ENCODE measurements at places on chromosomes 3 and 15.

GRCh38 chr3:181896605-181897004, 184.9 kb downstream of the SOX2 start:
- no peak for DNase-seq

- no peak for DNase-seq
Observed at GRCh38 chr15:42080186-42080918, 14.0 kb downstream of the PLA2G4D start.

- DNase-seq: no peak
Observed at GRCh38 chr15:29687204-29687815, 135.0 kb downstream of the TJP1 start.

- DNase-seq: no peak
Observed at GRCh38 chr15:42427429-42428223, 63.3 kb downstream of the ZNF106 start.

GRCh38 chr3:42081838-42082473, 9.2 kb upstream of the TRAK1 start:
- no peak for DNase-seq

- DNase-seq: no peak
Observed at GRCh38 chr3:48119505-48120193, 68.6 kb downstream of the CDC25A start.

GRCh38 chr3:38121451-38121831, 15.5 kb downstream of the ACAA1 start:
- no peak for DNase-seq

DNA sequence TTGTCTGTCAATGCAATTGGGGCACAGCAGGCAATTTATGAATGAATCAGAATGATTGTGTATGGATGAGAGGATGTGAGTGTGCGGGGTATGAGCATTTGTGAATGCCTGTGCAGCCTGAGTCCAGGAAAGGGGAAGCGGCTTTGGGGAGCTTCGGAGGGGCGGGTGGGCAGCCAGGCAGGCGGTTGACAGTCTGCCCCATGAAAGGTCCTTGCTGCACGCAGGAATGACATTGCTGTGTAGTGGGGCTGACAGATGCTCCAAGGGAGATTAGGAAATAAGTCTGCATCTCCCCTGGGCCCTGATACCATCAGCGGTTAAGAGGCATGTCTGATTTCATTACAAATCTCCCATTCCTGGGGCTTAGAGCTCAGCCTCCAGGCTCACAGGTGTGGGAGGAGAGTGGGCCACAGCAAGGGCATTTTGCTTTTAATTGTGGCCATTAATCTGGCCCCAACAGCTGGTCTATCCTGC, 26.4 kb upstream of the TSPAN3 start:
- no peak for DNase-seq

DNA sequence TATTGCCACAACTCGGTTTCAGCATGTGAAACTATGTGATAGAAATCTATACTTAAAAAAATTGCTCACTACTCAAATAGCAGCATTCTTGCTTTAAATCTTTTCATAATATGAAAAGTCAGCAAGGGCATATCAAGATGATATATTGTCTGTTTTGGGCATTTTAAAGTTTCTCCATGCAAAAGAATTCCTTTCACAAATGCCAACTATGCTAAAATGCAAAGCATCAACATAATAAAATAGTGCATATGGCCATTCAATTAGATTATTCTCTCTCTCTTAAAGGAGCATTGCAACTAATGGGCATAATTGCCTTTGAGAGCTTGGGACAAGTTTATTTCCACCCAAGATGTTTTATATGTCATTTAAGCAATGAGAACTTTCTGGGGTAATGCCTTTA, 475.1 kb downstream of the ZPLD1 start:
- no peak for DNase-seq

DNA sequence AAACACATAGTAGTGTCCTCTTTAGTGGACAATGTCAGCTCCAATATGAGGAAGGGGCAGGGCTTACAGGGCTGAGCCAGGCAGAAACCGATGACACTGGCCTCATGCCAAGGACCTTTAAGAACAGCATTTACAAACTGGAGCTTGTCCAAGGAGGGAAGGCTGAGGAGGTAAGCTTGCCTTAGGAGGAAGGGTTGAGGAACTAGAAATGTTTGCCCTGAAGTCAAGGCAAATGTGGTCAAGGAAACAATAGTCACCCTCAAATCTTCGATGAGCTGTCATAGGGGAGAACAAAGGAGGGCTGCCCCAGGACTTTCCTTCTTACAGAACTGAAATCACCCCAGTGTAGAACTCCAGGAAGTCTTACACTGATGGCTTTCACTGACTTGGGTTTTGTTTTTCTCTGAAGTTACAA, 136.4 kb downstream of the LIPC start:
- no peak for DNase-seq

- DNase-seq: no peak
Observed at GRCh38 chr3:133159498-133160475, 121.6 kb downstream of the TMEM108 start.

GRCh38 chr3:2261747-2262146, 163.1 kb downstream of the CNTN4 start:
- DNase-seq: no peak

- no peak for DNase-seq
Observed at GRCh38 chr3:153042088-153042487, 119.9 kb upstream of the RAP2B start.

GRCh38 chr3:193134856-193135255, 106.2 kb upstream of the PLAAT1 start:
- no peak for DNase-seq

- no peak for DNase-seq
Observed at GRCh38 chr15:52726195-52726594, 47.0 kb upstream of the ATOSA start.

DNA sequence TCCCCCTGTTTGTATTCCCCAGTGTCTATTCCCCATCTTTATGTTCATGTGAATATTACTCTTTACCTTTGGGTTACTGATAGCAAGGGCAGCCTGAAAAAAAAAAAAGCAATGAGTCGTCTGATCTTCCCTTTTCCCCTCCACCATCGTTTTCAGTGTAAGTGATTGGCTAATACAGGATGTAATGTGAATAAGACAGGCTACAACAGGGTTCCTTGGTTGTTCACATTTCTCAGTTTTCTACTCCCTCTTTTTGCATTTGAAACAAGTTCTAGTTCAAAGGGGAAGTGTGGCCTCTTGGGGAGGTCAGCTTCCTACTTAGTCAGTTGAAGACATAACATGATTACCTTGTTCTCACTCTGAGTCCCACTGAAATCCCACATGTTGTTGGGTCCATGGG, 278.0 kb upstream of the TRIM42 start:
- no peak for DNase-seq

DNA sequence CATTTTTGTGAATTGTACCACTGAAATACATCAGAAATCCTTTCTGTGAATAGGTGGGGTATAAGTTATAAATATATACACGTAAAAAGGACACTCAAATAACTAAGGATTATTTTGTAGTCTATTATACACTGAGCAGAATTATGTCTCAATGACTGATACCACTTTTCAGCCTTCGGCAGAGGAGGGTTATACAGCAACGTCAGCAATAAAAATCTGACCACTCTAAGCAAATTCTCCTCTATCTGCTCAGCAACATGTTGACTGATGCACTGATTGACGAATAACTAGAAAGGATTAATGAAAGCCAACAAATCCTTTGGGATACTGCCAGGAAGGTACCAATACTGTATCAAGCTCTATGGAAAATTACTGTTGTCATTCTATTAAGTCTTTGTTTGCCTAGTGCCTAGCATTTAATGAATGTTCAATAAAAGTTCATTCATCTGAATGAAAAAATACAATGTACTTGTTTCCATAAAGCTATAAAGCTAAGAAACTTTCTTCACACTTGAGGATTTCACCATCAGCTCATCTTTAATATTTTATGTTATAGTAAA, 5.2 kb downstream of the ARPP19 start:
- no peak for DNase-seq

GRCh38 chr3:172388412-172389078, 59.7 kb downstream of the GHSR start:
- no peak for DNase-seq

DNA sequence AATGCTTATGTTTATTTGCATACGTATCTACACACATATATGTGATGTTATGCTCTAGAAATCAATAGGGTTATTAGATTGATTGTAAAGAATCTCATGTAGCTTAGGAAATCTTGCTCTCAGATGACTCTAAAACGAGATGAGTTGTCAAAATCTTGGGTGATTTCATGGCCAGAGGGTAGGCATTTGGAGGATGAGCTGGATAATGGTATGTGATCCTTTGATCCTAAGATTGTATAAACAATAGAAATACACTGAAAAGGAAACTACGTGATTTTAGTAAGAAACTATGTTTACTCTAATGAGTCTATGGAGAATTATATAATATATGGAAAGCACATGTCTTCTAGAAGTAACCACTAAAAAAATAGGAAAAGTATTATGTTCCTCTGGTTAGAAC, 676.6 kb downstream of the NSUN3 start:
- DNase-seq: no peak

DNA sequence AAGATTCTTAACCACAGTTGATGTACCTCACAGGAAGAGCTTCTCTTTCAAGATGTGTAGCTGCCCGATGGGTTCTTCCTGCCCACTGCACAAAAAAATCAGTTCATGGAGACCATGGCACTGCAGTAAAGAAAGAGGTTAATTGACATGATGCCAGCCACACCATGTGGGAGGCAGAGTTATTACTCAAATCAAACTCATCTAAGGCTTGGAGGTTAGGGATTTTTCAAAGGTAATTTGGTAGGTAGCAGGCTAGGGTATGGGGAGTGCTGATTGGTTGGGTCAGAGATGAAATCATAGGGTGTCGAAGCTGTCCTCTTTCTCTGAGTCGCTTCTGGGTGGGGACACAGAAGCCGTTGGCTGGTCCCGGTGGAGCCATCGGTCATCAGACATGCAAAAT, 57.4 kb upstream of the BDH1 start:
- peak; percentile 12 for DNase-seq
